Cortex of kidney (tissue), 1 donor: ENCODE measurements at places on chromosomes 12 and 14.

DNA sequence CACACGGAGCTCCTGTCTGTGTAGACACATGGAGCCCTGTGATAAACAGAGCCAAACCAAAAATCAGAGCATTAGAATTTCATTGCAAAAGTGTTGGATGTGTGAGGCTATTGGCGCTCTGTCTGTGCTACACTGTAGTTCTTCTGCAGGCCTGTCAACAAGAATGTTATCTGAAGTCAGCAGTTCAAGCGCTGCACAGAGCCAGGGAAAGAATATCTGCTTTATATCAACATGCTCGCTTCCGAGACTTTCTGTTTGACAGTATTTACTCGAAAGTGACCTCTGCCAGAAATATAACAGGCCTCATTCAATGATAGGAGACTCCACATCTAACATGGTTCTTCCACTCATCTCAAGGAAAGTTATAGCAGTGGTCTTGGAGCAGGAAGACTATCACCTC, 118.3 kb downstream of the CCER1 start:
- no peak for DNase-seq

- no peak for DNase-seq
These were observed 127.0 kb upstream of the SSTR1 start for GRCh38 chr14:38080696-38081095.

GRCh38 chr12:113247123-113248050, 26.1 kb downstream of the TPCN1 start:
- no peak for DNase-seq

DNA sequence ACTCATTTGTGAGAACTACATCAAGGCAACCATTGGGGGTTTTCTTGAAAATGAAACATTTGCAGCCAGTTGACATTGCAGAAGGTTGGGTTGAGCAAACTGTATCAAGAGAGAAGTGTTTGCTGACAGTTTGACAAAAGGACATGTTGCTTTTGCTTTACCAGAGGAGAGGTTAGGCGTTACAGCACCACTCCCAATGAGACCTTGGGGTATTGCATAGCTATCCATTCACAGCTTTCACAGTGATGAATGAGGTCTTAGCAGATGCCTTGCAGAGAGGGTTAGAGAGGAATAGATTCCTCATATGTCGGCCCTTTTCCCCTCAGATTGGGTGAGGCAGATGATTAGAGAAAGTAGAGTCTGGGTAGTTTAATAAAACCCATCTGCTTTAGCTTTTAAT, 988.9 kb upstream of the FLRT2 start:
- DNase-seq = no peak

DNA sequence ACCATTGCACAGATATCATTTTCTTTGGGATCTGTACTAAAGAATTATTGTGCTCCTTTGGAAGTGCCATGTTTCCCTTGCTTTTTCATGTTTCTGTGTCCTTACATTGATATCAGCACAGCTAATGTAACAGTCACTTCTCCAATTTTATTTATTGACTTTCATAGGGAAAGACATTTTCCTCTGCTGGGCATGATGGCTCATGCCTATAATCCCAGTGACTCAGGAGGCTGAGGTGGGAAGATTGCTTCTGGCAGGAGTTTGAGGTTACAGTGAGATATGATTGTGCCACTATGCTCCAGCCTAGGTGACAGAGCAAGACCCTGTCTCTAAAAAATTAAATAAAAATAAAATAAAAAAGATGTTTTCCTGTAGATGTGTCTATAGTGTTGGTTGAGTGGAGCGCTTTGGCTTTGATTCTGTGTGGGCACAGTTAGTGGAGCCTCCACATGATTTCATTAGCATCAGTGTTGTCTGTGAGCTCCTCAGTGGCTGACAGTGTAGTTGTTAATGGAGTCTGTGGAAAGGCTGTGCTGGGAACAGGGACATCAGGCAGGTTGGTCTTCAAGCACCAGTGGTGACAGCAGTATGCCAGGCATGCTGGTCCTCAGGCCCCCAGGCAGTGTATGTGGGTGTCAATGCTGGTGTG, 7.4 kb downstream of the OAS2 start:
- no peak for DNase-seq
